ENCODE measurements at places on chromosomes 7 and 10.

DNA sequence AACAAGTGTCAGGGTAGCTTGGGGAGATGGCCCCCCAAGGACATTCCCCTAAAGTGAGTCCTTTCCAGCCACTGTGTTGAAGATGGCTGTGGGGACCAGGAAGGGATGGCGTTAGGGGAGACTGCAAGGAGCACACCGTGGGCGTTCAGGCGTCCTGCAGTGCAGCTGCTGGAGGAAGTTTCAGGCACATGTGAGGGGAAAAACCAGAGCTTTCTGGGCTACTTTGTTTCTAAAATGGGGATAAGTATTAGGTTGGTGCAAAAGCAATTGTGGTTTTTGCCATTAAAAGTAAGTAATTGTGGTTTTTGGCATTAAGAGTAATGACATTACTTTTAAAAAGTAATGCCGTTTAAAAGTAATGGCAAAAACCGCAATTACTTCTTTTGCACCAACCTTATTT lies 14.3 kb downstream of the PRF1 start:
- DNase-seq: no peak

- DNase-seq: no peak
Measured at GRCh38 chr7:149500201-149500600, 2.6 kb upstream of the ZNF746 start.

DNA sequence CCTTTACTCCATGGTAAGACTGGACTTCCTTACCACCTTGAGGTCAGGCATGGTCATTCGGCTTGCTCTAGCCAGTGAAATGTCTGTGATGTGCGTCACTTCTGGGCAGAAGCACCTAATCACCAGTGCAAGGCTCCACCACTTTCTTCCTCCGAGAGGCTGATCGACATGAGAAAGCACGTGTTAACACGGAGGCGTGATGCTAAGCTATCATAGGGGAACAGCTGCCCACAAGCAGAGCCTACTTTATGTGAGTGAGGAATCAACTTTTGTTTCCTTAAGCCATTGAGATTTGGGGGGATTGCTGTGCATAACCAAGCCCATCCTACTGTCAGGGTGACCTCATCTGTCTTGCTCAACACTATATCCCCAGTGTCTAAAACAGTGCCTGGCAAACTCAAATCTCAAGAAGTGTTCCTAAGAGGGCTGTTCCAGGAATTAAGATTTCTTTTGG lies 23.1 kb upstream of the SAR1A start:
- DNase-seq: no peak

GRCh38 chr7:100413346-100413745 lies 15.2 kb downstream of the ZCWPW1 start:
- DNase-seq: no peak

GRCh38 chr10:112811741-112812551 lies 138.1 kb upstream of the TCF7L2 start:
- DNase-seq: no peak

- DNase-seq: no peak
Measured at GRCh38 chr10:125550362-125550761, 132.6 kb downstream of the TEX36 start.

GRCh38 chr10:77455561-77455960 lies 182.0 kb downstream of the KCNMA1 start:
- DNase-seq: no peak

DNA sequence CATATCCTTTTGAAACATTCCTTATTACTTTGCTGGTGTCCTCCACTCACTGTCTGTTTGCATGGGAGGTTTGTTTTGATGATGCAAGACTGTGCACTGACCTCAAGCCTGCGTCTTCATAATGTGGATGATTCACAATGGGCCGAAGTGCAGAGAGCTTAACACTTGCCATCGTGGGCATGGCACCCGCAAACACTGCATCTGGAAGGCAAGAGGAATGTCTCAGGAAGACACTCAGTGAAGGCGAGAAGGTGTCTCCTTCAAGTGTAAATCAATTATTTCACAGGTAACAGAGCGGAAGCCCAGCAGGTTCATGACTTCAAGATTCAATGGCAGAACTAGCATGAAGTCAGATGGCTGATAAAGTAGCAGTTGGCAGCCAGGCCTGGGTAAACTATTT lies 98.1 kb downstream of the DPY19L1 start:
- DNase-seq: no peak
